ENCODE measurements at places on chromosomes 4 and X.
A peak's percentile ranks its signal among the peaks of the same experiment; 100 is the strongest.

- DNase-seq, result no peak
These were observed 17.8 kb downstream of the LAS1L start for GRCh38 chrX:65516756-65517155.

GRCh38 chr4:185587427-185588161 lies 52.3 kb upstream of the PDLIM3 start:
- DNase-seq, result peak; percentile 86

DNA sequence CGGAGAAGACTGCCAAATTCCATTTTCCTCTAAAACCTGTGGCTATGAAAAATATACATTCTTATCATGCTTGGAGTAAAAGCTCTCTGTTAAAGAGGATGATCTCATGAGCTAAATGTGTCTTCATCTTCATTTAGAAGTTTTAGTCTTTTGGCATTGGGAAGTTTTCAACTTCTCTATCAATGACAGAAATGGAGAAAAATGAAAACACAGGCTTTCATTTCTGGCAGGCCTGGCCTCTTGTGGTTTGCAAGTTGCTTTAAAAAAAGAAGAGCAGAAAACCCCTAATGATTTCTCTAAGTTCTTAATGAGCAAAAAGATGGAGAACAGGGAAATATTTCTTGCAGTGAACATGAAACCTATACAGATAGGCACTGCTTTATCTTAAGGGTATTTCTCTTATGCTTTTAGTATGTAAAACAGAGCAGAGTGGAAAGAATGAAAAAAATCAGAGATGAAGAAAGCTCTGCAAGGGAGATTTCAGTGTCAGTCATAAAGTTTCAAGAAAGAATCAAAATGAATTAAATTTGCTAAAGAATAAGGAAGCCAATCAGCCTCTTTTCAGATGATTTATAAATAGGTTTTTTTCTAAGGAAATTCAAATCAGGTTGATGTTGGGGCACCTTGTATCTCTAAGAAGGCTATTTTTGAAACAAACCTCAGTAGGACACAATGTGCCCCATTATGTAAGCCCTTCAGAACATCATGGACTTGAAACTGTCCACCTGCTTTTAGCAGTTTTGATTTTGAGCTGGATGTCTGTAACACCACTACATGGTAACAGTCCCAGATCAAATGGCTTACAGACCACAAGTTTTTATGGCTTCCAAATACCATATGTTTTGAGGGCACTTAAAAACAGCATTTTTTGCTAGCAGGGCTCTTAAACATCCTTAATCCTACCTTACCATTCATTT lies 225.0 kb downstream of the GRIA3 start:
- DNase-seq, result no peak

- no peak for DNase-seq
These were observed 58.0 kb downstream of the TAB3 start for GRCh38 chrX:30831082-30831481.

DNA sequence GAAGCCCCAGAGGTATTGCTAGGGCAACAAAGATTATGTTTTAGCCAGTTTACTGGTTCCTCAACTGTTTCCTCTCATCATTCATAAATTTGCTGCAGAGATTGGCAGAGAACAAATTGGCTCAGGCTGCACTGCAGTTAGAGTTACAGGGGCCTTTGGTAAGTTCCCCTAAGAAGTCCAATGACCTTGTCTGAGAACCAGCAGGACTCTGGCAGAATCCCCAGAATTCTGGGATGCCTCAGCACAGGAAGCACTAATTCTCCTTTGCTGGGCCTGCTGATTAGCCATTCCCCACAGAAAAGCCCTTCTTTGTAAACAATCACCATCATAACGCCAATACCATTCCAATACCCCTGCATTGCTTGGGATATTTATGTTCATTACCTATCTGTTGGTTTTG lies 151.3 kb downstream of the USP46 start:
- no peak for DNase-seq
